ENCODE measurements at places on chromosomes 2 and 18. TPM values are rescaled to one million over a fixed set of nuclear protein-coding genes. Genes with fewer than 3 reads are reported as not detected.

DNA sequence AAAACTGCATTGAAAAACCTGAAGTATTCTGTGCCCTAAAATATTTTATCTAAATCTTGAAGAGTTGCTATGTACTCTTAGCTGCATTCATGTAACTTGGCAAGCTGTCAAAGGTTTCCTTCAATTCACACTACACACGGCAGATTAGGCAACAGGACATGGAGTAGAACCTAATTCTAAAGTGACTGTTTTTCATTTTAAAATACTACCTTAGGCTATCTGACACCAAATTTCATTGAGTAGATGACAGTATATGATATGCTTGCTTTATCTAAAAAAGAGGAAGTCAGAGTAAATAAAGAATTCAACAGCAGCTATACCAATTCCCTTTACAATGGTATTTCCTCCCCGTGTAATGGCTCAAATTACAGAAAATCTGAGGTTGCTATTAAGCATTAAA lies 45.4 kb downstream of the EXOC6B start:
- no peaks in the 10 kb centered on the region for H3K36me3 ChIP-seq
- no peak overlapping the region for H3K4me3 ChIP-seq
- DNase-seq, result peak; percentile 29
- H3K4me1 ChIP-seq, result no peaks in the 10 kb centered on the region

DNA sequence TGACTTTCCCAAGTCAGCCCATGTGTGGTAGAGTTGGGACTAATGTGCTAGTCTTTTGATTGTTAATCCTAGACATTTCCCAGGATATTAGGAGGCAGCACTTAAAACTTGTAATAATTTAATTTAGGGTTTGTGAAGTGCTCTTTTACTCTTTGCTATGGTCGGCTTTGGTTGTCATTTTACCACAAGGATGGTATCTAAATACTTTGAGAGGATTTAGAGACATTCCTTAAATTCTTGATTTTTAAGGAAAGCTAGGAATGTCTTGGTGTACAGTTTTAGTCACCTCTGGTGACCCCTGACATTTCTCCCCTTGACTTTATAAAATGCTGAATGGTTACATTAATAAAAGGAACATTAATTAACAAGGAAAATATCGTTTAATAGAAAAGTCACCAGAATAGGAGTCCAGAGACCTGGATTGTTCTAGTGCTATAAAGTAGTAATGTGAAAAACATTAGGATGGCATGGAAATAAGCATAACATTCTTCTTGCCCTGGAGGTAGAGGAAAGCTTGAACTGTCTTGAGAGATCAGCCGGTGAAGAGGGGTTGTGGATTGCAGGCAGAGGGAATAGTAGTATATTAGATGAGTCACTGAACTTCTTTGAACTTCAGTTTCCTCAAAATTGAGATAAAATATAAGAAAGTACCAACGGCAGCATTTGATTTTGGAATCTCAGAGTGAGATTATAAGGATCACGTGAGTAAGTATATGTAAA lies 209.2 kb downstream of the MCFD2 start:
- H3K27ac ChIP-seq, result no peak overlapping the region
- peaks cover 2% of the 10 kb centered on the region for H3K4me1 ChIP-seq
- H3K36me3 ChIP-seq, result no peaks in the 10 kb centered on the region
- no peak for DNase-seq
- H3K27me3 ChIP-seq, result no peaks in the 10 kb centered on the region

DNA sequence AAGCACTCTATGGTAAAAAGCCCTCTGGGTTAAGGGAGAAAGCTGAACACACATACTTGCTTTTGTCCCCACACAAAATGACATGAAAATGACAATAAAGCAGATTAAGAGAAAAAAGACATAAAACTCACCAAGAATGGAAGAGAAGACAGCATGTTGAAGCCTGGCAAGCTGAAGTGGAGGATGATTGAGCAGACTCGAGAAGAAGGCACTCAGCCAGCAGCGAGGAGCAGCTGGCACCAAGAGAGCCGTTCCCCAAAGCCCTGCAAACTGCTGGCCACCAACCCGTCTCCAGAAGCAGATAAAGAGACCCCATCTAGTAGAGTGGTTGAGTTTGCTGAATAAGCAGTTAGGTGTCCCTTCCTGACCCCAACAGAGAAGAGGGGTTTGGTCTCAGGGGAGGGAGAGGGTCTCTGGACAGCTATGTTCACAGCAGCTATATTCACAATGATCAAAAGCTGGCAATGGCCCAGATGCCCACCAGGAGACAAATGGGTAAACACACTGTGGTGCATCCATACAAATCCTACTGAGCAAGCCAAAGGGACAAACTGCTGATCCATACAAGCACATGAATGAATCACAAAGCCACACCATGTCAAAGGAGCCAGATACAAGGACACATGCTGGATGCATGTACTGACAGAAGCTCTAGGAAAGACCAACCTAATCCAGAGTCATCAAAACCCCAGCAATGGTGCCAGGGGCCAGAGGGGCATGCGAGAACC lies 36.9 kb downstream of the FAM168B start:
- no peak overlapping the region for H3K27ac ChIP-seq
- H3K4me1 ChIP-seq, result peaks cover 20% of the 10 kb centered on the region
- H3K4me3 ChIP-seq, result no peak overlapping the region
- H3K36me3 ChIP-seq, result peaks cover 56% of the 10 kb centered on the region

DNA sequence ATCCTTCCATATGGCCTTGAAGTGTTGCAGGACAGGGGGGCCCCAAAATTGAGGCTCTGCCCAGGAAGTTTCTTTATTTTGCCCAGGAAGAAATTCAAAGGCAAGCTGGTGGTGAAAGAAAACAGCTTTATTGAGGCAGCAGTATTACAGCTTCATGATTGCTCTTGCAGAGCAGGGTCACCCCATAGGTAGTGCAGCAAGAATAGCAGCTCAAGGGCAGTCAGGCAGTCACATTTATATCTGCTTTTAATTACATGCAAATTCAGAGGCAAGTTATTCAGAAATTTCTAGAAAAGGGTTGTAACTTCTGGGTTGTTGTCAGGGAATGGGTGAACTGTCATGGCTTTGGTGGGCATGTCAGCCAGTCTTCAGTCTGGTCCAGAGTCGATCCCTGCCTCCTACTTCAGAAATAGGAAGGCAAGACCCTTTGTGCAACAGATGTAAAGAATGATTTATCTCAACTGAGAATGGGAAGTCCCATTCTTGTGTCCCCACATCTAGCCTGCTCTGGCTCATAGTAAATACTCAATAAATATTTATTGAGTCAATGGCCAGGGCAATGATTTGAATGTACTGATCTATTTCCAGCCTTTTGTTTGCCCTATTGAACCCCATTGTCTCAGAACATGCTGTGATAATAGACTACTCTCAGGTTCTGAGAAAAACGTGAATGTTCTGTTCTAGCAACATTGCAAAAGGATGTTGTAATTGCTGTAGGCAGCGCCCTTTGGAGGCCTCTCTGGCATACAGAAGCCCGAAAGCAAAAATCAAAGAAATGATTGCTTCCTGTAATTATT lies 129.8 kb downstream of the MYO3B start:
- DNase-seq, result no peak
- H3K27me3 ChIP-seq, result no peaks in the 10 kb centered on the region

- H3K27ac ChIP-seq, result no peak overlapping the region
- H3K27me3 ChIP-seq, result no peaks in the 10 kb centered on the region
- no peak for DNase-seq
- peaks cover 5% of the 10 kb centered on the region for H3K4me1 ChIP-seq
These were observed 287.3 kb downstream of the AGPS start for GRCh38 chr2:177679611-177680605.

The CAVIN2 gene
- 34.9 TPM for total RNA-seq

DNA sequence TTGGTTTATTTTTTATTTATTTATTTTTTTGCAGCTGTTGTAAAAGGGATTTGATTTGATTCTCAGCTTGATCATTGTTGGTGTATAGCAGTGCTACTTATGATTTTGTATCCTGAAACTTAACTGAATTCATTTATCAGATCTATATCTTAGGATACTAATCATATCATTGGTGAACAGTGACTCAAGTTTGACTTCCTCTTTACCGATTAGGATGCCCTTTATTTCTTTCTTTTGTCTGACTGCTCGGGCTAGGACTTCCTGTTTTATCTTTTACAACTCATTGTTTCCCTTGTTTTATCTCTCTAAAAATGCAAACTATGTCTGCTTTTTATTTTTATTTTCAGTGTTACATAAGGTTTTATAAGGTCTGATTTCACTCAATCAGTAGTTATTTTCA lies 23.6 kb downstream of the SP100 start:
- no peak for DNase-seq
- H3K4me1 ChIP-seq, result no peaks in the 10 kb centered on the region
- no peak overlapping the region for H3K4me3 ChIP-seq
- H3K27me3 ChIP-seq, result no peaks in the 10 kb centered on the region

The HSPE1 gene
- total RNA-seq, result 57.1 TPM

DNA sequence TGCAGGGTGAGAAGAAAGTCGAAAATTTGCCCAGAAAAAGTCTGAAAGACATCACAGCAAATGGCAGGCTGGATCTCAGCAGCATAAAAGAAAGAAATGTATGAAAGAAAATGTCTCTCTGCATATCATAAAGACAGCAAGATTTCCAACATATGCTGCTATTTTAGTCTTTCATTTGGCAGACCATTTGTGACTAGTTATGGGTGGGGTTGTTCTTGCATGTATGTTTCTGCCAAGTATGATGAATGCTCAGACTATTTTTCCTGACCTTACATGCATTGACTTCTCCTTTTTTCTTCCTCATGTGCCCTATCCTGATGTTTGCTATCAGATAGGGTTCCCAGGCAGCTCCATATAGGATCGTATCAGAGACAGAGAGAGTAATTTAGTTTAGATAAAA lies 58.5 kb upstream of the PARD3B start:
- H3K36me3 ChIP-seq, result no peaks in the 10 kb centered on the region
- H3K27me3 ChIP-seq, result no peaks in the 10 kb centered on the region
- peaks cover 12% of the 10 kb centered on the region for H3K4me1 ChIP-seq

The FMNL2 gene
- 24.1 TPM for total RNA-seq

DNA sequence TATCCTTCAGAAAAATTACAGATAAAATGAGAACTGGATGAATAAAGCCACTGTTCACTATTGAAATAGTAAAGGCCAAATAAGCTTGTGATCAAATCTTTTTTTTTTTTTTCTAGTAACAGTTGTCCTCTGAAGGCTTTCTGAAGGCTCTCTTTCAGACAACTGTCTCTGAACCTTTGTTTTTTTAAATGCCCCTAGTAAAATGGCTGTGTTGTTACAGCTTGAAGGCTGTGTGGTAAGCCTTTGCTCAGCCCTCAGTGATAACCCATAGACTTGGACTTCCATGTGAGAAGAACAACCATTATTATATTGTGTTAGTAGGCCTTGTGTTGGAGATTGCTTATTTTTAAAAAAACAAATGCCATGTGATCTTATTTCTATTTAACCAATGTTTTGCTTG lies 17.6 kb downstream of the FMNL2 start:
- H3K27me3 ChIP-seq, result no peaks in the 10 kb centered on the region
- no peak overlapping the region for H3K4me3 ChIP-seq
- H3K4me1 ChIP-seq, result no peaks in the 10 kb centered on the region
- no peaks in the 10 kb centered on the region for H3K36me3 ChIP-seq
- no peak for DNase-seq

GRCh38 chr2:124025171-124025580 lies at the start of gene CNTNAP5:
Gene CNTNAP5, plus strand, starts transcription at chr2:124025287. Its CDS starts 364 bp downstream, at chr2:124025651.
- H3K27ac ChIP-seq, result no peak within 1 kb of the TSS
- H3K27me3 ChIP-seq, result peaks cover 19% of the 10 kb centered on the region
- no peaks in the 10 kb centered on the region for H3K36me3 ChIP-seq
- H3K4me1 ChIP-seq, result peaks cover 10% of the 10 kb centered on the region

DNA sequence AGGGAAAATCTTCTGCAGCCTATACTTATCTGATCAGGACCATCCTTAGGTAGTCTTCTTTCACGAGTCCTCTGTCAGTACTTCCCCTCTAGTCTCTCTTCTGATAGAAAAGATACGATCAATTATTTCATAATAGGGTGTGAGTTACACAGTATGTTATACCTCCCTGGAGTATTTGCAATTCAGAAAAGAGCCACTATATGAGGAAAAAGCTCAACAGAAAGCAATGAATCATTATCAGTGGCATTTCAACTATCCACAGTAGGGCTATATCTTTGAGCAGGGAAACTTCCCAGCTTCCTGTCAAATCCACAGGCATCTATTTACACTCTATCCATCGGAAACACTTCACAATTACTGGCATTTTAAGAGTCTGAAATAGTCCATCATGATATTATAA lies 105.3 kb upstream of the ACVR2A start:
- H3K27ac ChIP-seq, result no peak overlapping the region
- no peaks in the 10 kb centered on the region for H3K4me1 ChIP-seq
- H3K4me3 ChIP-seq, result no peak overlapping the region
- DNase-seq, result no peak
- no peaks in the 10 kb centered on the region for H3K36me3 ChIP-seq
- H3K27me3 ChIP-seq, result no peaks in the 10 kb centered on the region

DNA sequence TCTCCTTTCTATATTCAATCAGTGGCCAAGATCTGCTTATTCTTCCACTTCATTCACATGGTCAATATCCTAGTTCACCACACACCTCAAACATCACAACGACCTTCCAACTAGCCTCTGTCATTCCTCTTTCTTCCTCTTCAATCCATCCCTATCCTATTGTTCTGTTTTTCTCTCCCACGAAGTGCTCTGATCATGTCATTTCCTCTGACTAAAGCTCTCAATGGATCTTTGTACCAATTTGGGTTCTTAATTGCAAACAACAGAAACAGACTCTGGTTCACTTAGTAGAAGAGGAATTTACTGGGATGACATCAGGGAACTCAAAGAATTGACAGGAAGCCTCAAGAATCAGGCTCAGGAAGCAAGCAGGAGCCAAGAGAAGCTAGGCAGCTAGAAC lies 23.5 kb downstream of the WNT10A start:
- no peak overlapping the region for H3K4me3 ChIP-seq
- no peaks in the 10 kb centered on the region for H3K36me3 ChIP-seq
- no peak overlapping the region for H3K27ac ChIP-seq
- H3K27me3 ChIP-seq, result peaks cover 49% of the 10 kb centered on the region

The ATG16L1 gene
- 18.5 TPM for total RNA-seq

GRCh38 chr2:109164739-109165221 lies 35.8 kb downstream of the SH3RF3 start:
- H3K4me3 ChIP-seq, result no peak overlapping the region
- peaks cover 4% of the 10 kb centered on the region for H3K27me3 ChIP-seq
- H3K36me3 ChIP-seq, result no peaks in the 10 kb centered on the region

DNA sequence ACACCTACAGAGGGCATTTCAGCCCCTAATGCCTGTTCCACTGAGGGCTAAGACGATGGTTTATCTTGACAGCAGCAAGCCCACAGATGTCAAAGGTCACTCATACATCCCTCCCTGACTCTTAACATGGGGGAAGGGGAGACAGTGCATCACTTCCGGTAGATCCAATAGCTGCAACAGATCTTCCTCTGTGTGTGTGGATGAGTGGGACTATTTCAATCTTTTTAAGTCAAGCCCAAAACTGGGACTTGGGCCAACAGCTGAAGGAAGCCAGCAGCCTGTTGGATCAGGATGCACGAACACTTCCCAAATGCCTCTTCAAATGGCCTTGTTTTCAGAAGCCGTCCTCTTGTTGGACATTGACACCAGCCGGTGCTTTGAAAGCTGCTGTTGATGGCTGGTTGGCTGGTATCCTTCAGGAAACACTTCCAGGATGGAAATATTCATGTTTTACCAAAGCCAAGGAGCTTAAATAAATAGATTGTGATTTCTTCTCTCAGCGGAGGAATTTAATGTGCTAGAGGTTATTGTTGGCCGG lies 59.2 kb downstream of the IL1R2 start:
- no peak overlapping the region for H3K4me3 ChIP-seq
- DNase-seq, result peak; percentile 98
- H3K27ac ChIP-seq, result peak overlapping the region; percentile 86
- no peaks in the 10 kb centered on the region for H3K36me3 ChIP-seq
- H3K27me3 ChIP-seq, result peaks cover 7% of the 10 kb centered on the region

- DNase-seq, result peak; percentile 77
- H3K36me3 ChIP-seq, result no peaks in the 10 kb centered on the region
- no peak overlapping the region for H3K27ac ChIP-seq
- no peaks in the 10 kb centered on the region for H3K4me1 ChIP-seq
These were observed 510.3 kb downstream of the PLCL1 start for GRCh38 chr2:198314559-198315153.

Data from muscle of leg (tissue), 16 donors.